ENCODE measurements at places on chromosomes 7 and 10.

- no peak for DNase-seq
These were observed 170.1 kb downstream of the PKD1L1 start for GRCh38 chr7:47778153-47778661.

DNA sequence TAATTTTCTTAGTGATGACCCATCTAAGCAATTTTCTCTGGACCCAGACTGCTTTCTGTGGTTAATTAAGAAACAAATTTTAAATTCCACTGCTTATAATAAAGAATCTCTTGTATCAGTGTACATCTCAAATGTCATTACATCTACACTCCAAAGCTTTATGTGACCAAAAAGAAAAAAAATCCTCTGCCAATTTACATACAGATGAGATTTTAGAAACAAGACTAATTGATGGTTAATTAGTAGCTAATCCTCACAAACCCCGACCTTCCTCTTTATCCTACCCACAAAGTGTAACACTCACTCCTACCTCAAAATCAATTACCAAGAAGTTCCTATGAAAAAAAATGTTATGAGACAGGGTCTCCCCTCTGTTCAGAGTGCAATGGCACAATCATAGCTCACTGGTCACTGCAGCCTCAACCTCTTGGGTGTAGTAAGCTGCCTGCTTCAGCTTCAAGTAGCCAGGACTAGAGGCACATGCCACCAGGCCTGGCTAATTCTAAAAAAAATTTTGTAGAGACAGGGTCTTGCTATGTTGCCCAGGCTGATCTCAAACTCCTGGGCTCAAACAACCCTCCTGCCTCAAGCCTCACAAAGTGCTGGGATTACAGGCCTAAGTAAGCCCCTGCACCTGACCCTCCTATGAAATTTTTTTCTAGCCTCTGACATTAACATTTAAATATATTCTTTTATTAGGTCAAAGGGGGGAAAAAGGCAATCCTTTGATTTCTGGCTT lies 14.8 kb downstream of the KIF5B start:
- no peak for DNase-seq

DNA sequence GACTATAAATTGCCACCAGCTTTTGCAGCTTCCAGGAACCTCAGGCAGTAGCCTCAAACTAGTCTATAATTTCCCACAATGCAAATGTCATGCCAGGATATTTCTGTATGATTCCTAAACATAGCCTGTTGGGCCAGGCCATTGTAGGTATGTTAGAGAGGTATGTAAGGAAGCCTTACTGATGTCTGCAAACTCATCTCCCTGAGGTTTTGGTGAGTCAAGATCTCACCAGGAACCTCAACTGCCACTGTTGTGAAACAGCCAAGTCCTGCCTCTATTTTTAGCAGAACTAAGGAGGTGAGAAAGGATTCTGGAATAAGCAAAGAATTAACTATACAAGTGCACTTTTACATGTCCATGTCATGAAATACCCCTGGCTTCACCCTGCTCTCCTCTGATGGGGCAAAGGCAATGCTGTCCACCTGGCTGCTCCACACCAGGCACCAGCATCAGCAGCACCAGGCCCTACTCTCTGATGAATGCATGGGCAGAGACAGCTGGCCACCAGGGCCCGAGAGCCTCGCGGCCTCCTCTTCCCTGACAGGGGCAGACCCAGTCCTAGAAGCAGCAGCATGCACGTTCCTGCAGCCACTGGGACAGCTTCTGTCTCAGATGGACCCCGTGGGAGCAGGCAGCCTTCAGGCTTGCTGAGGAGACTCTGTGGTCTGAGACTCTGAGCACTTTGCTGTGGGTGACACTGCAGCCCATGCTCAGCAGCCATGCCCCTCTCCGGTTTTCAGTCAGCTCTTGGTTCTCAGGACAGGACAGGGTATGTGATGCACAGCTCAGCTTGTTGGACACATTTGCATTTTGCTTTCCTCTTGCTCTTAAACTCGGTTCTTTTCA lies 147.3 kb downstream of the ZMYND11 start:
- DNase-seq, result no peak

DNA sequence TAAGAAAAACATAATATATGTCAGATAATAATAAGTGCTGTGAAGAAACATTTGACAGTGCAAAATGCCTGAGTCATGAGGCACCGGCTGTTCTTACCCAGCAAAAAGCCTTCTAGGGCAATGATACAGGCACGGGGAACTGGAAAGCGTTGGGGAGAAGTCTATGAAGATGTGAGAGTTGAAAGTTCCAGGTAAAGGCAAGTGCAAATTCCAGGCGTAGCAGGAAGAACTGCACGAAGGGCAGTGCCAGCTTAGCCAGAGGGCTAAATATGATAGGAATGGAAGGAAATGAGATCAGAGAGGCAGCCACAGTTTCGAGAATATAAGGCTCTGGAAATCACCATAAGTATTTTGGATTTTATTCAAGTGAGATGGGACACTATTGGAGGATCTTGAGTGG lies 87.0 kb downstream of the IPMK start:
- no peak for DNase-seq

- DNase-seq, result peak; percentile 5
These were observed 222.0 kb downstream of the LRRN3 start for GRCh38 chr7:111312966-111313365.

- DNase-seq, result no peak
These were observed 24.5 kb upstream of the BTRC start for GRCh38 chr10:101329341-101330032.

DNA sequence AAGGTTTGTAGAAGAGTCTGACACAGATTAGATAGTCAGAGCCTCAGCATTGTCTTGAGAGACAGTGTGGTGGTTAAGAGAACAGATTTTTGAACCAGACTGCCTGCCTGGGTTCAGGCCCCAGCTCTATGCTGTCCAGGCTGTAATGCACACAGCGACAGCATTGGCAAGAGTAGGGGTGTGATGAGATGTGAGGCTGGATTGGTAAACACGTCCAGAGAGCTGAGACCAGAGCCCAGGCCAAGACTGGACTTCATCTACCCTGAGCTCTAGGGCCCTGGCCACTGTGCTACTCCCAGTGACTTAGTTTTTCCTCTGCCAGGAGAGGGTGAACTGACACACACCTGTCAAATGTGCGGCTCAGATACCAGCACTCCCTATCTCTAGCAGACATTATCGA lies 360.4 kb downstream of the RPS24 start:
- DNase-seq, result no peak

- no peak for DNase-seq
These were observed 12.8 kb upstream of the FMC1 start for GRCh38 chr7:139328375-139328774.

GRCh38 chr7:21357151-21358097 lies 70.5 kb upstream of the SP4 start:
- no peak for DNase-seq

GRCh38 chr10:69732147-69732825 lies 69.4 kb upstream of the COL13A1 start:
- DNase-seq, result peak; percentile 28
